CD8-positive, alpha-beta memory T cell (primary cell): ENCODE measurements at places on chromosomes 3 and 15. TPM values are rescaled to one million over a fixed set of nuclear protein-coding genes. Genes with fewer than 3 reads are reported as not detected.

The TERC gene
- polyA plus RNA-seq, result 0.72 TPM

- H3K4me3 ChIP-seq, result no peak overlapping the region
- H3K36me3 ChIP-seq, result no peaks in the 10 kb centered on the region
- H3K27ac ChIP-seq, result no peak overlapping the region
- H3K27me3 ChIP-seq, result no peaks in the 10 kb centered on the region
- DNase-seq, result no peak
Observed at GRCh38 chr15:92407321-92407720, 13.6 kb downstream of the ST8SIA2 start.

The ZNF80 gene
- polyA plus RNA-seq, result 0.67 TPM

- H3K4me3 ChIP-seq, result no peak overlapping the region
- H3K36me3 ChIP-seq, result no peaks in the 10 kb centered on the region
- H3K27me3 ChIP-seq, result no peaks in the 10 kb centered on the region
- H3K27ac ChIP-seq, result no peak overlapping the region
Observed at GRCh38 chr3:169923189-169923588, 11.8 kb downstream of the SAMD7 start.

- H3K27me3 ChIP-seq, result no peaks in the 10 kb centered on the region
- peaks cover 62% of the 10 kb centered on the region for H3K4me1 ChIP-seq
- no peak overlapping the region for H3K4me3 ChIP-seq
- DNase-seq, result no peak
Observed at GRCh38 chr3:12999147-13000140, 73.8 kb downstream of the IQSEC1 start.
